ENCODE measurements at places on chromosomes 6 and 20. TPM values are rescaled to one million over a fixed set of nuclear protein-coding genes. Genes with fewer than 3 reads are reported as not detected.

DNA sequence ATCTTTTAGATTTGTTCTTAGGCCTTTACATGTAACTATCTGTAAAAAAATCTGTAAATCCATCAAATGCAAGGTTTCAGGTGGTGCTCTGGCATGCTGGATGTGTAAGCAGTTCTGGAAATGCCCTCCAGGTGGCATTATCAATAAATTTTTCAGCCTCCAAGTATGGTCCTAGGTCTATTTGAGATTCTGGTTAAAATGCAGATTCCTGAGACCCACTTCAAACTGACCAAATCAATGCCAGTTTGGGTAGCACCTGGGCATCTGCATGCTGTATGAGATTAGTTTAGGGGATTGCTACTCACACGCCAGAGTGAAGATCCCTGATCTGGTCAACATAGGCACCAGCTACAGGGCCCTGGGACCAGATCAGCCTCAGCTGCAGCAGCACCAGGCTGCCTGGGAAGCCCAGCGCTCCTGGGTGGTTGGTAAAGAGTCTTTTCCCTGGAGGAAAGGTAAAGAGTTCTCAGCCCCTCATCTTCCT is 507.3 kb upstream of the CITED2 start:
- DNase-seq, result no peak

DNA sequence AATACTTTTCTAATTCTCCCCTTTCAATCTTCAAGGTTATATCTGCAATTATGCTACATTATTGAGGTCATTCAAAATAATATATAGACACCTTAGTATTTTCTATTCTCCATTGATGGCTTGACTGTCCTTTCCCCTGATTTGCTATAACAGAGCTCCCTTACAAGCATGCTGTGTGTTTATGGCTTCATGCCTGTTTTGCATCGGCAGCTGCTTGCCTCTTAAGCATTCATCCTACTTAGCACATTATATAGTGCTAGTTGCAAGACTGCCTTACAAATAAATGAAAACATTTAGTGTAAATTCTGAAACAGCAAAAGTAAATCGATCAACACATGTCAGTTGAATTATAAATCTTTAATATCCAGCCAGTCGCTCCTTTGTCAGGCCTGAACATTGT is 476.2 kb upstream of the POU3F2 start:
- no peak for DNase-seq

Gene RTEL1
- not detected for polyA plus RNA-seq

Gene ABCF1
- 50.1 TPM for polyA plus RNA-seq
